ENCODE measurements at places on chromosomes 2 and 18.

GRCh38 chr2:140801311-140801710, 1329.5 kb downstream of the LRP1B start:
- DNase-seq: no peak

GRCh38 chr2:75182606-75183005, 16.7 kb downstream of the TACR1 start:
- DNase-seq: no peak

DNA sequence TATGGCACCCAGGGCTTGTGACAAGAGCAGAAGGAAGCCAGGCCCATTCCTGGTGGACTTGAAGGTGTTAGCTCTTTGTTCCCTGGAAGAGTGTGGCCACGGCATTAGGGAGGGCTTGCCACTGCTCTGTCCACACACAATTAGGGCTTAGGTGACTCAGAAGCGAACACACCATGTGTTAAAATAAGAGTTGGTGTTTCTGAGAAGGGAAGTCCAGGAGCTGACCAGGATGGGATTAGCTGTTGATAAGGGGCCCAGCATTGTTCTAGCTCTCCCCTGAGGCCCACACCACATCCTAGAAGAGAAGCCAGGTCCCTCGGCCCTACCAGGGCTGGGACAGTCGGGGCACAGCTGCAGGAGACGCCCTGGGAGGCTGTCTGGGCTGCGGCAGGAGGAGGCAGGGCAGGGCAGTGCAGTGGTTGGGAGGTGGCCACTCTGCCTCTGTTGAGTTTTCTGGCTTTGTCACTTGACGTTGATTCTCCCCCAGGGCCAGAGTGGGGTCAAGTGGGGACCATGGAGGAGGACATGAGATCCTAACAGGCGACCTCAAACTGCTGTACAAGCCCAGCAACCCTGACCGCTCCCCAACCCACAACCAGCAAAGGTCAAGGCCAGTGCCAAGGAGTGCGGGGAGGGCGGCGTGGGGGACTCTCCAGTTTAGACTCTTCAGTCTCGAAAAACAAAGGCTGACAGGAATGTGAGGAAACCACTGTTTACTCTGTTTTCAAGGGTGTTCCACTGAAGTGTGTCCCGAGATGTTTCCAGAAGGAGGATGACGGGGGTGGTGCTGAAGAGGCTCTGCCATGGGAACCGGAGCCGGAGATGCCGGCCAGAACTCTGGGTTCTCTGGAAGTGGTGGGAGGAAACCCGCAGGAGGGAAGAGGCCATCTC, 16.8 kb downstream of the GNLY start:
- DNase-seq: peak; percentile 11

- no peak for DNase-seq
Measured at GRCh38 chr2:100278986-100279385, 43.3 kb downstream of the LONRF2 start.

DNA sequence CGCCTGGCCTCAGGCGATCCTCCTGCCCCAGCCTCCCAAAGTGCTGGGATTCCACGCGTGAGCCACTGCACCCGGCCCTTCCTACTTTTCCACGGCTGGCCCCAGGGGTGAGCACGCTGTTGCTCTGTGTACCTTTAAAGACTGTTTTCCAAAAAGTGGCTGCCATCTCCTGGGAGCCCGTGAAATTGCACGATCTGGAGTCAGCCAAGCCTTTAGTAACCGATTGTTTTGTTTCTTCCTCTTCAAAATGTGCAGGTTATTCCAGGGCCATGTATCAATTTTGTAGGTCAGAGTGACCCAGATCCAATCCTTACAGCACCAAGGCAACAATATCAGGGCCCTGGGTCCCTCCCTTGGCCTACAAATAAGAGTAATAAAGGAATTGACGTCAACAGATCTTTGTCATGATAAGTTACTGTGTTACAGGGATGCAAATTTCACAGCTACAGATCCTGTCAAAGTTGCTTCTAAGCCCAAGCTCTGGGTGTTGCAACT, 135.6 kb upstream of the ZNF236 start:
- no peak for DNase-seq
